ENCODE measurements at places on chromosomes 6 and 20. TPM values are rescaled to one million over a fixed set of nuclear protein-coding genes. Genes with fewer than 3 reads are reported as not detected.
A peak's percentile ranks its signal among the peaks of the same experiment; 100 is the strongest.

GRCh38 chr20:53652090-53652858 is 58.6 kb upstream of the ZNF217 start:
- peak overlapping the region; percentile 43 for H3K27ac ChIP-seq
- H3K36me3 ChIP-seq: no peaks in the 10 kb centered on the region
- H3K27me3 ChIP-seq: no peaks in the 10 kb centered on the region
- DNase-seq: no peak
- peak overlapping the region; percentile 26 for H3K4me3 ChIP-seq

DNA sequence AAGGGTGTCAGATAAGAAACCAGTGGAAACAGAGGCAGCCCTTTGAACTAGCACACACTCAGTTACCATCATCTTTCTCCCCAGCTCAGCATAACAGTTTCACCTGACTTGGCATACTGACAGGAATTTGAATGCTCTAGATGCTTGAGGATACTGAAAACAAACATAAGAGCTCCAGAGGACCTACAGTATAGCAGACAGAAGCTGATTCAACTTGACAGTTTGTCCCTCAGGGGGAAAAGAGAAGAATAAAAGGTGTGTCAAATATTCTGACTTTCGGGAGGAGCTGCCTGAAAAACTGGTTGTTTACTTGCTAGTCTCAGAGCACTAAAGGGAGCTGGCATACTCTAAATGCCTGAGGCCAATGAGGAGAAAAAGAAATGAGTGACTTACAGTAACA is 35.1 kb downstream of the EYS start:
- H3K4me1 ChIP-seq: no peaks in the 10 kb centered on the region
- no peaks in the 10 kb centered on the region for H3K36me3 ChIP-seq
- H3K4me3 ChIP-seq: no peak overlapping the region
- H3K27me3 ChIP-seq: no peaks in the 10 kb centered on the region
- H3K27ac ChIP-seq: no peak overlapping the region

- H3K4me3 ChIP-seq: no peak overlapping the region
- H3K4me1 ChIP-seq: no peaks in the 10 kb centered on the region
- DNase-seq: no peak
- H3K36me3 ChIP-seq: no peaks in the 10 kb centered on the region
- no peaks in the 10 kb centered on the region for H3K27me3 ChIP-seq
- no peak overlapping the region for H3K27ac ChIP-seq
These were observed 42.0 kb downstream of the BCAS1 start for GRCh38 chr20:54028276-54029011.

The ASIP gene
- total RNA-seq: not detected

The IRAK1BP1 gene
- 1.6 TPM for total RNA-seq

The FKBP1C gene
- not detected for total RNA-seq

The EEF1E1 gene
- 52.8 TPM for total RNA-seq

GRCh38 chr20:38445901-38446425 is 10.8 kb upstream of the SNHG17 start:
- H3K4me3 ChIP-seq: peak overlapping the region; percentile 84
- H3K36me3 ChIP-seq: peaks cover 12% of the 10 kb centered on the region
- no peaks in the 10 kb centered on the region for H3K27me3 ChIP-seq
- H3K27ac ChIP-seq: peak overlapping the region; percentile 77

All from thoracic aorta (tissue), 2 donors.